ENCODE measurements at places on chromosomes 3 and 15.

DNA sequence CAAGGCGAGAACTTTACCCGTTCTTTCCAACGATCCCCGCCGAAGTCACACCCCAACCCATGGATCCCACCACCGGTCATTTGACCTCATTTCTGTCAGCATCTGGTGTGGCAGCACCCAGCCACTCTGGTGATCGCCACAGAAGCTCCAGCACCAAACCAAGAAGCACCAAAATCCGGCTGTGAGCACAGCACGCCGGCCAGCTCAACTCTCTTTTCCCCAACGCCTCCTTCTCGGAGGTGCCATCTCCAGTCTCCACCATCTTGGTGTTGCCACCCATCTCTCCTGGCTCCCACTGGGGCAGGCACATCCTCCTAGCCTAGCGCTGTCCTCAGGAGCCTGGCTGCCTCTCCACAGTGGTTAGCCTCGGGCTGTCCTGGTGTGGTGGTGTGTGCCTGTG is 6.5 kb downstream of the MUC4 start:
- no peak for DNase-seq

DNA sequence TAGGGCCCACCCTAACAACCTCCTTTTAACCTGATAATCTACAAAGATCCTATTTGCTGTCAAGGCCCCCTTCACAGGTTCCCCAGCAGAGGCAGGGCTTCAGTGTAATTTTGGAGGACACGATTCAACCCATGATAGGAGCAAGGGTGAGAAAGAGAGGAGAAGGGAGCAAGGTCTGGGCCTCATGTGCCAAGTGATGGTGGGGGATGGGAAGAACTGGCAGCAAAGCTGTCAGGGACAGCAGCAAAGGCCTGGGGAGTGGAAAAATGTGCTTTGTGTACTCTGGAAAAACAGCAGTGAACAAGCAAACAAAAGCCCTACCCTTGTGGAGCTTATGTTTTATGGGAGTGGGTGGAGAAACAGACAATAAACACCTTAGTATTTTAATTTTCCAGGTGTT is 2.7 kb upstream of the GALNT15 start:
- no peak for DNase-seq

- DNase-seq, result no peak
These were observed 2.2 kb downstream of the NPTN start for GRCh38 chr15:73630921-73631362.

- no peak for DNase-seq
These were observed 6.7 kb upstream of the OCA2 start for GRCh38 chr15:28105793-28106192.

- DNase-seq, result no peak
These were observed 11.8 kb upstream of the ARL8B start for GRCh38 chr3:5110337-5110736.

DNA sequence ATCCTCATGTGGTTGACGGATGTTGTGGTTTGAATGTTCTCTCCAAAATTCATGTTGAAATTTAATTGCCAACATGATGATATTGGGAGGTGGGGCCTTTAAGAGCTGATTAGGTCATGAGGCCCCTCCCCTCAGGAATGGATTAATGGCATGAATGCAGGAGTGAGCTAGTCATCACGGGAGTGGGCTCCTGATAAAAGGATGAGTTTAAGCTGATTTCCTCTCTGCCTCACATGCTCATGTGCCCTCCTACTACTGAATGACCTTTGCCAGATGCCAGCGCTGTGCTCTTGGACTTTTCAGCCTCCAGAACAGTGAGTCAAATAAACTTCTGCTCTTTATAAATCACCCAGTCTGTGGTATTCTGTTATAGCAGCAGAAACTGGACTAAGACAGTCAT is 111.2 kb downstream of the MYO5A start:
- no peak for DNase-seq

- no peak for DNase-seq
These were observed 425.8 kb downstream of the ERC2 start for GRCh38 chr3:56042326-56042951.

DNA sequence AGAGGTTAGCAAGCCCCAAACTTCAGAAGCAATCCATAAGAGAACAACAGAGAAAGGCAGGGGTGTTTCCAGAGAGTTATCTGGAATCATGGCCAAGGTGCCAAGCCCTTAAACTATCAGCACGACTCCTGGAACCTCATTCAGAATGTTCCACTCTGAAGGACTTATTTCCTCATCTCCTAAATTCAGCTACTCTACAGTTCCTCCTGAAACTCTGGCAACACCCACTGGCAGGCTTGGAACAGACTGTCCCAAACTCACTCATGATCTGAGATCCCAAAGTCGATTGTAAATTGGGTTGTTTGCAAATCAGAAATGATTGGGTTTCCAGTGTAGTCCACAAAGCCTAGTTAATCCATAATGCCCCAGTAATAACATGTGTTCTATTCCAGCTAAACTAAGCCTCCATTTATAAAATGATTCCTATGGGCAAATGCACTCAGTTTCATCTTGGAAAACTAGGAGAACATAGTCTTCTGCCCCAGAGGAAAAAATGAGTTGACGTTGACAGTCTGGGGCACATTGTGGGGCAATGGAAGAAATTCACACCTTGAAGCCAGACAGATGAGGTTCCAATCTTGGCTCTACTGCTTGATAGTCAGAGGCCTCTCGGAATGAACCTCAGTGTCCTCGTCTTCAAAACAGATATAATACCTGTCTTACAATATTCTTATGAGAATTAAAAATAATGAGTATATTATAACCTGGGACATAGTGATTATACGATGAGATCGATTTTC is 65.9 kb downstream of the SLCO2A1 start:
- no peak for DNase-seq

DNA sequence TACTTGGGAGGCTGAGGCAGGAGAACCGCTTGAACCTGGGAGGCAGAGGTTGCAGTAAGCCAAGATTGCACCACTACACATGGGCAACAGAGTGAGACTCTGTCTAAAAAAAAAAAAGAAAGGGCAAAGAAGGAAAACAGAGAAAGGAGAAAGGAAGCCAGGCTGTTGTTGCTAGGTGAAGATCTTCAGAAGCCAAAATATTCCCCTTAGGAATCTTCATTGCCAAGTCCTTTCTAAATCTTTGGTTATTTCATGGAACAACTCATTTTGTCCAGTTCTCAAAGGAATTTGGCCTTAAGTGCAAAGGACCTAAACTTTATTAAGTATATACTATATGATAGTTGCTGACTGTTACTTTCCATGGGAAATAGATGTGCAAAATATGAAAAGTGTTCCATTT is 59.2 kb upstream of the OSBPL11 start:
- DNase-seq, result no peak

Data from posterior cingulate gyrus (tissue), 11 donors.